ENCODE measurements at places on chromosomes 11 and 22. TPM values are rescaled to one million over a fixed set of nuclear protein-coding genes. Genes with fewer than 3 reads are reported as not detected.

GRCh38 chr11:13207270-13207664 lies 70.3 kb upstream of the BMAL1 start:
- peak overlapping the region; percentile 14 for H3K27ac ChIP-seq
- H3K4me1 ChIP-seq = peaks cover 22% of the 10 kb centered on the region
- DNase-seq = no peak
- H3K36me3 ChIP-seq = no peaks in the 10 kb centered on the region
- H3K27me3 ChIP-seq = no peaks in the 10 kb centered on the region

The MUC2 gene
- not detected for total RNA-seq

The SMIM35 gene
- not detected for total RNA-seq

The GAL gene
- 15.7 TPM for total RNA-seq

The CYP2D6 gene
- total RNA-seq = 1.7 TPM
